Stimulated activated CD4-positive, alpha-beta T cell treated with anti-CD3 and anti-CD28 coated beads, Interleukin-12 subunit alpha, Interleukin-12 subunit beta, amount 100 ng/mL, for 48 hours (primary cell): ENCODE measurements at places on chromosomes 4 and X.
A peak's percentile ranks its signal among the peaks of the same experiment; 100 is the strongest.

GRCh38 chr4:6674500-6675149 lies 19.1 kb upstream of the S100P start:
- no peak for DNase-seq

- DNase-seq = no peak
These were observed at the start of gene CPZ for GRCh38 chr4:8592366-8593263. TSS of gene CPZ (plus strand) at chr4:8592765. CDS start at chr4:8592834, 69 bp downstream.

GRCh38 chr4:139246166-139246565 lies 33.9 kb downstream of the MGARP start:
- no peak for DNase-seq

- DNase-seq = no peak
These were observed 913 bp upstream of the SMIM10L2A start for GRCh38 chrX:135420831-135421230.

DNA sequence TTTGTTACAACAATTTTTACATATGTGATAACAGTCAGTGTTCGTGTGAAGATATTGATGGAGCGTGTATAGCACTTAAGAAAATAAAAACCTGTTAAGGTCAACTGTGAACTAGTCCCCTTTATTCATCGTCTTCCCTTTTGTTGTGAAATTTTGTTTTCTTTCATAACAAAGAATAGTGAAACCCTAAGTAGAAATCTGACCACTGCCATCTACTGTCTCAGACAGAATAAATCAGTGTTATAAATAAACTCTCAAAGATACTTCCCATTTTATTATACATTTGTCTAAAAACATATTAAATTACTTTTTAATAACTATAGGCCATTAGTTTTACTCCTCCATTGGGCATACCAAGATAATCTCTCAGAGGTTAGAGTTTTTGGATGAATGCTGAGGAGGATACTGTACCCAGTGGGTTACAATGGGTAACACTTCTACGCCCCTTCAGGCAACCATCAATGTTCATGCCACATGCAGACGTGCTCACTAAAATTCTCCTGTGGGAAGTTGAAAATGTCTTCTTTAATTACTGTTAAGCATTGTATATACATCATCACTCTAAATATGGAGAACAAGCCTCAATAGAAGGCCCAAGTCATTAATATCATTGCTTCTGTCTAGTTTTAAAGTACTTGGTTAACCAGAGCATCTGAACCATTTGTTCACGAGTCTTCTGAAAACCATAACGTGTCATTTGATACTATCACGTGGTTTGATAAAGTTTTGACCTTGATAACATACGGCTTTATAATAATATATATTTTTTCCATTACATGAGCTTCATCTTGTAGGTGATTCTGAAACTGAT lies 171.2 kb downstream of the TMA16 start:
- DNase-seq = no peak

- no peak for DNase-seq
These were observed 769 bp downstream of the TCEAL1 start for GRCh38 chrX:103629318-103630170.

DNA sequence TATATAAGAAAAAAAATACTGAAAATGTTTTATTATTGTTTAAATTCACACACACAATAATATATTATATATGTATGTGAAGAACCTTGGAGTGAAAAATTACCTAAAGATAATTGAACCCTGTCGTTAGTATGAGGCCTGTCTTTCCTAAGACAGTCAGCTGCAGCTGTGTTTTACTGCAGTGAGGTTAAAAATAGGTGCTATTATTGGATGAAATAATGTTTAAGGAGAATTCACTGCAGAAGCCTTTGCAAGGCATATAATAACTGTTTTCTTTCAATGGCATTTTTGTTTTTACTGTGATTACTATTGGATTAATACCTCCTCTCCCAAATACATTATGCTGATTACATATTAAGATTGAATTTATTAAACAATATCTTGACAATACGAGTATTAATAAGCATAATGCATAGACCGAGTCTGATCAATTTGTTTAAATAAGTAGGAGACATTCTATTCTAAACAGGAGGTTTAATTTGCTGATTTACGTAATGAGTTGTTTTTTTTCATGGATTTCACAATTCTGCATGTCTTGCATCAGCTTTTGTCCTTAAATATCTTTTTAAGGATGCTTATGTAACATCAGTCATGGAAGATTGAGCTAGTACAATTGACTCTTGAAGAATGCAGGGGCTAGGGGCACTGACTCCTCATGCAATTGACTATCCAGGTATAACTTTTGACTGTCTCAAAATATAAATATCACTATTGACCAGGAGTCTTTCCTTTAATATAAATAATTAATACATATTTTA lies 1181.1 kb upstream of the PCDH7 start:
- DNase-seq = no peak

GRCh38 chr4:147050356-147050765 lies 104.7 kb upstream of the TTC29 start:
- DNase-seq = no peak

DNA sequence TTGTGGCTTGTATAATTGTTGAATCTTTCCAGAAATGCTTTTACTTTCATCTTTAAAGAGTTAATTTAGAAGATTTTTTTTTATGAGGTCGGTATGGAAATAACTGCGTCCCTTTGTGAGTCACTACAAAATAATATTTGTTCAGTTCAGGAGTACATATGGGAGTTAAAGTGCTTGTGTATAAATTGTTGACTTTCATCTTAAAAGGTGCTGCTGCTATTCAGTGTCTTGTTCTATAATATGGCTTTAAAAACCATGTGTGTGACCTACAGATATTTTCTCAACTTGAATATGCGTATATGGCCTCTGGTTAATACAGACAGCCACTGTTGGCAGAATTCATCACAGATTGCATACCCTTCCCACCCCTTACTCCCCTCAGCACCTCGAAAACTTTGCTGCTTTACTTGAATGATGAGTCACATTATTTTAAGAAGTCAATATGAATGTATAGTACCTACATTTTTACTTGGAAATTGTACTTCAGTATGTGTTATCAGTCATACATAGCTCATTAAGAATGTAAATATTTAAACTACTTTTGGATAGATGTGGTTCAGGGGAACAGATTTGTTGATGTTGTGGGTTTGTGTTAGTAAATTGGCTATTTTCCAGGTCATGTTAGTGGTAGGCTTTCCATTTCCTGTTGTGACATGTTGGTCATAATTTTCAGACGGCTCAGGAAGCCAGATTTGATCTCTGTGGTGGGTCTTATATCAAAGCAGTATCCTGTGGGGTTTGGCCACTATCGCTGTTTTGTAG lies 1.5 kb downstream of the CLCN3 start:
- DNase-seq = no peak

- DNase-seq = no peak
These were observed 621.1 kb downstream of the BCOR start for GRCh38 chrX:39476604-39477021.

GRCh38 chrX:103524747-103525146 lies 5.5 kb upstream of the RAB40A start:
- no peak for DNase-seq

DNA sequence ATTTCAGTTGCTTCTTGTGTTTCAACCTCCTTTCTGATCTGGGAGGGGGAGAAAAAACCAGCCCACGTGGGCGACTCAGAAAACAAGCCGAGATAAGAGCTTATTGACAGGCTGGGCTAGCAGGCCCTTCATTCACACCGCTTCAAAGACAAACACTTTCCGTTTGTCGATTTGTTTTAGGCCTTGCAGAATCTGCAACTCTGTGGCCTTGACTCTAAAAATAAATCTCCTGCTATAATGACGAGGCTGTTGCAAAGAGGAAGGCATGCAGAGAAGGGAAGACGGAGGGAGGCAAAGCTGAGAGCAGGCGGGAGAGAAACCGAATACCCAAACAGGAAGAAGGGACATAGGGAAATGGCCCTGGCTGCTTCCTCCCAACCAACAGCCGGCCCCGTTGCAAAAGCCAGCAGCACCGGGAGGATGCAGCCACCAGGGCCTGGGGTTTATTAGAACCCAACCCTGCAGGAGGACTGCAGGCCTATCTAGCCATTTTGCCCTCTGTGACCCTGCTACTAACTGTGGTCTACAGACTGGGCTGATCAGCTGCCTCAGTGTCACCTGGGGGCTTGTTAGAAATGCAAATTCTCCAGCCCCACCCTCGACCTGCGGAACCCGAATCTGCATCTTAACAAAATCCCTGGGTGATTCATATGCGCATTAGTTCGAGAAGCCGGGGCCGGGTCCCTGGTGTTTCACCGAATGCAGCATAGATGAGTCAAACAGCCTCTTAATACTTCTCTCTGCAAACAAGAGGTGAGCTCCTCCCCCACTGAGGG lies 325.5 kb downstream of the BCOR start:
- DNase-seq = peak; percentile 42

DNA sequence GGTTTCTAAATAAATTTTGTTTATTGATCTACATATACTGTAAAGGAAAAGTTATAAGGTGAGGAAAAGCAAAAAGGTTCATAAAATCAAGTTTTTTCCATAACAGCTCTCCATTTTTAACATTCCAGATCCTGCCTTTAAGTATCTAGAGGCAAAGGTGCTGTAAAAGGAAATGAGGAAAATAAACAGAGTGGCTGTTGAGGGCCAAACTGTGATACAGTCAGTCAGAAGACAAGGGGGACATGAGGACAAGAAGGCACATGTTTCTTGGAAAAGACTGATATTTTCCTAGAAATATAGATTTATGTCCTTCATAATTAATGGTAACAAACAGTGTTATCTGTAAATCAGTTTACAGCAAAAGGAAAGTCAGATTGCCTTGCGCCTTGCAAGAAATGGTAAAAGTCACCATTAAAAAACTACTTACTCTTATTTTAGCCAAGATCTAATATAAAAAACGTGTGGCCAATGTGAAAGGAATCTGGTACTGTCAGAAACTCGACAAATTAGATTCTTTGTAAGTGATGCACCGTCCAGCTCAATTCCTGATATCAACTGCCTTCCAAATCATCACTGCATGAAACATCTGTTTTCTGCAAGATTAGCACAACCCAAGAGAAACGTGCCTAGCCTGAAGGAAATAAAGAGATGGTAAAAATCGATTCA lies 34.0 kb upstream of the VEGFD start:
- no peak for DNase-seq

DNA sequence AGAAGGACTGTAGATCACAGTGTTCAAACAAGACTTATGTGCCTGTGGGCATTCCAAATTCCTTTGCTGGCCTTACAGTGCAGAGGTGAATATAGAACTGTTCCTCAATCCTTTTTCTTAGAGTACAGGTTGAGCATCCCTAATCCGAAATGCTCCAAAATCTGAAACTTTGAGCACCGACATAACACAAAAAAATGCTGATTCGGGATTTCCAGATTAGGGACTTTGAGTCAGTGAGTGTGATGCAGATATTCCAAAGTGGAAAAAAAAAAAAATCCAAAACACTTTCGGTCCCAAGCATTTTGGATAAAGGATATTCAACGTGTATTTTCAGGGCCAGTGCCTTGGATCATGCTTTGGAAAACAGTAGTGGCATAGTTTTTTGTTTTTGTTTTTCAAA lies 9.2 kb downstream of the SMS start:
- no peak for DNase-seq

- no peak for DNase-seq
These were observed 126.1 kb downstream of the MAB21L2 start for GRCh38 chr4:150708004-150708403.

GRCh38 chrX:42027367-42028000 lies 104.1 kb upstream of the CASK start:
- no peak for DNase-seq

DNA sequence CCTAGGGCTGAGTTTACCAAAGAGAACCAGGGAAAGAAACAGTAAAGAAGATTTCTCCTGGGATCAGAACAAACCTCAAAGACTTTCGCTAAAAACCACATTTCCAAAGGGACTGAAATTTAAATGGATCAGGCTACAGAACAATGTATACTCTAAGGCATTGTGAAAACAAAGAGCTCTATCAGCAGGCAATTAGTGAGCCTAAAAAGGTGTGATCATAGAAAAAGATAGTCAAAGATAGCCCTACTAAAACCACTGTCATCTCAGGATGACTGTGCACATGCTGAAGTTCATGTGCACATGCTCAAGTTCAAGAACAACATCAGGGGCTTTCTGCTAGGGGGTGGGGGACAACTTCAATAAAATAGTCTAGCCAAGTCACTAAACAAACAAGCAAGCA lies 12.9 kb upstream of the SMIM10L2A start:
- DNase-seq = no peak
